HCT116 (cell line): ENCODE measurements at places on chromosomes 7 and 10. TPM values are rescaled to one million over a fixed set of nuclear protein-coding genes. Genes with fewer than 3 reads are reported as not detected.

DNA sequence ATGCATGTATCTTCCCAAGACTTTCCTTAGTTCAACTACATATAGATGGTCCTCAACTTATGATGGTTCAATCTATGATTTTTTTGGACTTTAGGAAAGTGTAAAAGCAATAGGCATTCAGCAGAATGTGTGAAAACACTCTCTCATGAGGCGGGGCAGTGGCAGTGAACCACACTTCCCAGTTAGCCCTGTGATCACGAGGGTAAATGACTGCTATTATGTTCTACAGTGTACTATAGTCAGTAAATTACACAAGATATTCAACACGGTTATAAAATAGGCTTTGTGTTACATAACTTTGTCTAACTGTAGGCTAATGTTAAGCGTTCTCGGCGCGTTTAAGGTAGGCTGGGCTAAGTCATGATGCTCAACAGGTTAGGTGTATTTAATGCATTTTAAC, 169.3 kb downstream of the AMPH start:
- peaks cover 24% of the 10 kb centered on the region for H3K27me3 ChIP-seq
- no peaks in the 10 kb centered on the region for H3K36me3 ChIP-seq
- H3K4me3 ChIP-seq, result no peak overlapping the region
- H3K4me1 ChIP-seq, result no peaks in the 10 kb centered on the region
- DNase-seq, result no peak

Gene C10orf62
- total RNA-seq, result 0.32 TPM

GRCh38 chr7:16106300-16106699, 315.0 kb downstream of the CRPPA start:
- no peak overlapping the region for H3K27ac ChIP-seq
- no peak overlapping the region for H3K4me3 ChIP-seq
- no peaks in the 10 kb centered on the region for H3K4me1 ChIP-seq
- no peaks in the 10 kb centered on the region for H3K36me3 ChIP-seq
- no peak for DNase-seq

Gene FAM25G
- total RNA-seq, result not detected

GRCh38 chr10:99430116-99430450, 341 bp downstream of the GOT1 start:
- H3K36me3 ChIP-seq, result peaks cover 3% of the 10 kb centered on the region; the same call in 1 of the 2 replicates
- H3K4me1 ChIP-seq, result peaks cover 7% of the 10 kb centered on the region; the same call in 1 of the 2 replicates

DNA sequence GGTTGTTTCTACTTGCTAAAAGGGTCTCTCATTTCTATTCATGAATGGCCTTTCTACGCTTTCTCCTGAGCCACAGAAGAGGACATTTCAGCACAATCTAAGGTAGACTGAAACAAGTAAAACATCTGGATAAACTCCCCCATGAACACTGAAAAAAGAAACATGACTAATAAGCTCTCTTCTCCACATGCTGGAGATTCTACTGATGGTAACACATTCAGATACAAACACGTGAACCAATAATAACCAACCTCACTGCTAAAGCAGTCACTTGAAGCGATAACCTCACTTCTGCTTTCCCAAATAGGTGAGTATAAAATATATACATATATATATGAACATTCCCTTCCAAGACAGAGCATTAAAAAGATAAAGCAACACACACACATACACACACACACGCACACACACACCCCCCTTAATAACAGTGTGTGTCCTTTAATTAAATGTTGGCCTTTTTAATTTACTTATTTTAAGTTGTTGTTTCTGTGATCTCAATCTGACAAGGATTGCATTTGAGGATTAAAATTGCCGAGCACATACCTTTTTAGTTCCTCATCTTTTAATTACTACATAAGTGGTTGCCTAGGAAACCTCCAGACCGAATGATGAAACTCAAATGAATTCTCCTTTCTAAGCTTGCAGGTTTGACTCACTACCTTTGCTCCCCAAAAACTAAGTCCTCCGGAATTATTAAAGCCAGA, 292.4 kb upstream of the KLF14 start:
- DNase-seq, result no peak
- no peaks in the 10 kb centered on the region for H3K27me3 ChIP-seq
- no peaks in the 10 kb centered on the region for H3K36me3 ChIP-seq
- H3K4me1 ChIP-seq, result peaks cover 50% of the 10 kb centered on the region

DNA sequence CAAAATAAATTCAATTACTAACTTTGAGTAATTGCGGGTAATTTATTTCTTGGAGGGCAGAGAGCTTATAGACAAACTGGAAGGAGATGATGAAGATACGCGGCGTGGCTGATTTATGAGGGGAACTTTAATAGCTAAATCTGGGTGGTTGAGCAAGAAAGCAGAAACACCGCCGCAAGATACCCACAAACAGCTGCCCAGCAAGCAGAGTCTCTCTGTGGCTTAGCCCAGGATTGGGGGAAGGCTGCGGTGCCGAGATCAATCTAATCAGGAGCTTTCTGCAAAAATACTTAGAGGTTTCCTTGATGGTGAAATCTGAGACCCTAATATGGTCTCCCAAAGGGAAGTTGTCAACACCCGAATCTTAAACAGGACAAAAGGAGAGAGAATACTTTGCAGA, 94.9 kb upstream of the MGMT start:
- H3K27ac ChIP-seq, result no peak overlapping the region
- H3K4me1 ChIP-seq, result no peaks in the 10 kb centered on the region
- H3K4me3 ChIP-seq, result no peak overlapping the region
- no peaks in the 10 kb centered on the region for H3K36me3 ChIP-seq

DNA sequence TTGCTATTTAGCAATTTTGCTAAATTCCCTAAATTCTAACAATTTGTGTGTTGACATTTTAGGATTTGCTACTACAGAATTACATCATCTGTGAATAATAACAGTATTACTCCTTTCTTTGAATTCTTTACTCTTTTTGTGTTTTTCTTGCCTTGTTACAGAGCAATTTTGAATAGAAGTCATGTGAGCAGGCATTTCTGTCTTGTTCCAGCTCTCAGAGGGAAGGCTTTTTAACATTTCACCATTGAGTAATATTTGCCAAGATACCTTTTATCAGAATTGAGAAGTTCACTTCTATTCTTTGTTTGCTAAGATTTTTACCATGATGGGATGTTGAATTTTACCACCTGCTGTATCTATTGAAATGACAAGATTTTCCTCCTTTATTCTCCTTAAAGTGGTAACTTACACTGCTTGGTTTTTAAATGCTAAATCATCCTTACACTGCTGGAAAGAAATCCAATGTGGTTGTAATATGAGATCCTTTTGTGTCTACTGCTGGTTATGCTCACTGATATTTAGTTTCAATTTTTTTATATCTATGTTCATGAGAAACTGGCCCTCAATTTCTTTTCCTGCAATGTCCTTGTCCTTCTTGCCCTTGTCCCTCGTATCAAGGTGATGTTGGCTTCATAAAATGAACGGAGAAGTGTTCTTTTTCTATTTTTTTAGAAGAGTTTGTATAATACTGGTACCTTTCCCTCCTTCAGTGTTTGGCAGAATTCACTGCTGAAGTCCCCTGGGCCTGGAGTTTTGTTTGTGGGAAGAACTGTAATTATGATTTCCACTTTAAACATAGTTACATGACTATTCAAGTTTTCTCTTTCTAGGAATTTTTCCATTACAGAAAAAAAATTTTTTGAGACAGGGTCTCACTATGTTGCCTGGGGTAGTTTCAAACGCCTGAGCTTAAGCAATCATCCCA, 50.3 kb upstream of the ATP6V0A4 start:
- no peak overlapping the region for H3K4me3 ChIP-seq
- H3K36me3 ChIP-seq, result no peaks in the 10 kb centered on the region
- no peak overlapping the region for H3K27ac ChIP-seq
- DNase-seq, result no peak

- no peak overlapping the region for H3K4me3 ChIP-seq
- no peaks in the 10 kb centered on the region for H3K27me3 ChIP-seq
- no peak overlapping the region for H3K27ac ChIP-seq
These were observed 54.1 kb downstream of the ABLIM1 start for GRCh38 chr10:114603948-114604347.

- H3K4me1 ChIP-seq, result no peaks in the 10 kb centered on the region
- H3K27ac ChIP-seq, result no peak overlapping the region
- no peaks in the 10 kb centered on the region for H3K36me3 ChIP-seq
- no peak for DNase-seq
- no peaks in the 10 kb centered on the region for H3K27me3 ChIP-seq
These were observed 164.6 kb downstream of the GRK5 start for GRCh38 chr10:119371704-119372663.

- no peaks in the 10 kb centered on the region for H3K4me1 ChIP-seq
- H3K36me3 ChIP-seq, result no peaks in the 10 kb centered on the region
- no peak overlapping the region for H3K4me3 ChIP-seq
- no peak overlapping the region for H3K27ac ChIP-seq
- H3K27me3 ChIP-seq, result no peaks in the 10 kb centered on the region
- no peak for DNase-seq
These were observed 909.7 kb upstream of the AUTS2 start for GRCh38 chr7:68688416-68689086.

- no peak overlapping the region for H3K27ac ChIP-seq
- H3K4me3 ChIP-seq, result no peak overlapping the region
- H3K4me1 ChIP-seq, result peaks cover 19% of the 10 kb centered on the region
These were observed 52.7 kb downstream of the RBM17 start for GRCh38 chr10:6141296-6142151.

Gene ZNF25
- 4.6 TPM for total RNA-seq

DNA sequence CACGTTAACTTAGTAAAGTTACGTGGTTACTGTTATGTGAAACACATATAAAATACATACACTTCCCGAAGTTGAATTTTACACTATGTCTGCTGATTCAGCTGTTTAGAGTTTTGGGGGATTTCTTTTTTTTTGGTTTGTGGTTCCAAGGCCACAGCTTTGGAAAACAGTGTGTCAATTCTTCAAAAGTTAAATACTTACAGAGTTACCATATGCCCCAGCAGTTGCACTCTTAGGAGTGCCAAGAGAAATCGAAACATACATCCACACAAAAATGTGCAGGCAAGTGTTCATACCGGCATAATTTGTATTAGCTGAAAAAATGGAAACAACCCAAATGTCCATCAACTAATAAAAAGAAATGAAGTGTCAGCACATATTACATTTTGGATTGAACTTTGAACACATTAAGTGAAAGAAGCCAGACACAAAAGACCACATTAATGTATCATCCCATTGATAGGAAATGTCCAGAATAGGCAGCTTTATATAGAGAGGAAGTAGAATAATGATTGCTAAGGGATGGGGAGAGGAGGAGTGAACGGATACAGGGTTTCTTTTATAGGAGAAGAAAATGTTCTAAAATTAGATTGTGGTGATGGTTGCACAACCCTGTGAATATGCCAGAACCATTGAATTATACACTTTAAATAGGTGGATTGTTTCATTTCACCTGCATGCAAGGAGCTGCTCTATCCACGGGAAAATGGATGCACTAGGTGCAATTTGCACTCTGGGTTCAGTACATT, 17.6 kb downstream of the APBB1IP start:
- no peaks in the 10 kb centered on the region for H3K4me1 ChIP-seq
- no peak overlapping the region for H3K4me3 ChIP-seq
- DNase-seq, result no peak

DNA sequence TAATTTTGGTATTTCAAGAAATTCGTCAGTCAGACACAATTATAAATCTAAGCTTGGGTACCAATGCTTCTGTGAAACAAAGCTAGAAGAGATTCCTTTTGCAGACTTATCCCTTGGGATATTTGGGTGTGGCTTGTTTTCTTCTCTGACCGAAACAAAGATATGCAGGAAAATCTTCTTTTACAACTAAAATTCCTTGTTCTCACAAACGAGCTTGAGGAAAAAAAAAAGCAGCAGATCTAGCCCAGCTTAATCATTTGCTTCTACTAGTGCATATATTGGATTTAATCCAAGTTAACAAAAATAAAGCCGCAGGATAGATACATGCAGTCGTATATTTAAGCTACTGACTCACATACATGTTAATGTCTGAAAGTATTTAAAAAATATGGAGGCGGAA, 104.2 kb downstream of the PRTFDC1 start:
- H3K27me3 ChIP-seq, result no peaks in the 10 kb centered on the region
- no peak overlapping the region for H3K27ac ChIP-seq
- DNase-seq, result no peak
- H3K4me3 ChIP-seq, result no peak overlapping the region
- peaks cover 12% of the 10 kb centered on the region for H3K4me1 ChIP-seq

DNA sequence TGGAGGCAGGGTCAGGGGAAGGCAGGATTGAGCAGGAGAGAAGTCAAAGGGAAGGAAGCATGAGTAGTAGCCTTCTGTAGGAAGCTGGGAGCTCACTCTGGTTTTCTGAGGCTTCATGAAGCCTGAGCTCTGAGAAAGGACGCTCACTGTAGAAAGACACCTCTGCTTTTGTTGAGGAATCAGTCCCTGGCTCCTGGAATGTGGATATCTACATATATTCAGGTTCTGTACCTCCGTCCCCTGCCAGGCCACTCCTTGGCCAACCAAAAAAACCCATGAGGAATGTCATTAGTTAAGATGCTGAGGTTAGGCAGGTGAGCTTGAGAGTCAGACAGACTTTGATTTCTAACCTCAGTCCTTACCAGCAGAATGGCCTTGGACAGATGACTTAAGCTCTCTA, 283.5 kb upstream of the HABP2 start:
- no peak overlapping the region for H3K4me3 ChIP-seq
- peaks cover 9% of the 10 kb centered on the region; the same call in 1 of the 2 replicates for H3K27me3 ChIP-seq
- no peaks in the 10 kb centered on the region for H3K4me1 ChIP-seq
- no peaks in the 10 kb centered on the region for H3K36me3 ChIP-seq
- no peak for DNase-seq
- no peak overlapping the region for H3K27ac ChIP-seq

DNA sequence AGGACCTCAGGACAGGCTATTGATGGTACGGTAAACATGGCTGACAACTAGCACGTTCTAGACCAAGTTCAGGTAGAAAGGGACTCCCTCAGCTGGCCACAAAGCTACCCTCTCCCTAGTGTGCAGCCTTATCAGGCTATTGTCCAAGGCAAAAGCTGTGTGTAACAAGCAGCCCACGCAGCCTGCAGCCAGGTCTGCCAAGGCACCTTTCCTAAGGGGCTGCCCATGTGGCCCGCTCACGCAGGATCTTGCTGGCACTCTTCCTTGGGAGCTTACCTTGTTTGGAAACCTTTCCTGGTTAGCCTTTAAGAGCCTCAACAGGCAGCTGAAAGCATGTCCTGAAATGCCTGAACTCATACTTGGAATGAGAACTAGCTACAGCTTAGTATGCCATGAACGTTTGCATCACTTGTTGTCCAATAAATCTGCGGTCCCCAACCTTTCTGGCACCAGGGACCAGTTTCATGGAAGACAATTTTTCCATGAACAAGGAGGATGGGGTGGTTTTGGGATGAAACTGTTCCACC, 51.7 kb downstream of the SYPL1 start:
- no peaks in the 10 kb centered on the region for H3K27me3 ChIP-seq
- H3K27ac ChIP-seq, result no peak overlapping the region

- H3K27ac ChIP-seq, result no peak overlapping the region
- H3K4me1 ChIP-seq, result peaks cover 40% of the 10 kb centered on the region
- H3K36me3 ChIP-seq, result no peaks in the 10 kb centered on the region
- no peak for DNase-seq
- H3K27me3 ChIP-seq, result no peaks in the 10 kb centered on the region
These were observed 92.2 kb downstream of the EGFR start for GRCh38 chr7:55110993-55111361.
